Tibial artery (tissue), 4 donors: ENCODE measurements at places on chromosomes 1 and 21.

GRCh38 chr1:65564493-65564892 lies 144.0 kb downstream of the LEPR start:
- DNase-seq: no peak

GRCh38 chr1:204453141-204453772 lies 41.3 kb downstream of the PIK3C2B start:
- DNase-seq: no peak

- no peak for DNase-seq
Measured at GRCh38 chr1:153976819-153977249, 640 bp downstream of the JTB start.

- no peak for DNase-seq
Measured at GRCh38 chr1:183596500-183596899, 6.2 kb upstream of the NCF2 start.

- no peak for DNase-seq
Measured at GRCh38 chr21:34126269-34126668, 52.9 kb downstream of the MRPS6 start.

GRCh38 chr1:20237646-20238045 lies 51.3 kb upstream of the PLA2G2C start:
- DNase-seq: no peak

GRCh38 chr1:40877698-40878097 lies 15.5 kb upstream of the CITED4 start:
- peak; percentile 87 for DNase-seq

DNA sequence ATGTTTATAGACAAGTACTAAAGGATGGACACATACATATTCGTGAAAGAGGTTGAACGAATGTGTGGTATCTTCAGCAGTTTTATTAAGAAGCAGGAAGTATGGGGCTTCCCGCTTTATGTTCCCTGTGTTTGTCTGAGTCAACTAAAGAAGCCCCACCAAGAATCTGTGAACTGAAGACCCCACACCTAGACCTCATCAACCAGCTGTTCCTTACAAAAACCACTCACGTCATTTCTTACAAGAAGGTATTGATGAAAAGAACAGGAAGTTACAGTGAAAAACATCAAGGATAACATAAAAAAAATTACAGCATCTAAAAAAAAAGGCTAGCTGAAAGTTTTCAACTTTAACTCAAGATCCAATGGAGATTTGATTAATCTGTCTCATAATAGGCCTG lies 12.3 kb downstream of the REG4 start:
- no peak for DNase-seq

- no peak for DNase-seq
Measured at GRCh38 chr1:10680487-10680886, 116.0 kb downstream of the CASZ1 start.

- no peak for DNase-seq
Measured at GRCh38 chr1:29969576-29969975, 733.3 kb downstream of the PTPRU start.

DNA sequence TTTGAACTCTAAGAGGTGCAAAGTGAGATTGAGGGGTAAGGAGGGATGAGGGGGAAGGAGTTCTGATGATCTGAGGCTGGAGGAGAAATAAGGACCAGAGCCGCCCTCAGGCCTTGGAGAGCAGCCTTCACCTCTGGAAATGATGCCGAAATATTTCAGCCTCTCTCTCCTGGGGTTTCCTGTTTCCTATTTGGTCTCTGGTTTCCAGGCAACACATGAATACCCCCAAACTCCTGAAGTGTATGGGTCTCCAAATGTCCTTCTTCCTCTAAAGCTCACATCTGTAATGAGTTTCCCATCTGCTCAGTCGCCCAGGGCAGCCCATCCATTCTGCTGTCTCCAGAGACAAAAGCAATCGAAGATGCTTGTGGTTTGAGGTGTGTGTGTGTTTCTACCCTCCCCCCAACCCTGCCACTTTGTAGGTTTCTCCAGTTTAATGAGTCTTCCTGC lies 52.0 kb upstream of the FAM20B start:
- no peak for DNase-seq

DNA sequence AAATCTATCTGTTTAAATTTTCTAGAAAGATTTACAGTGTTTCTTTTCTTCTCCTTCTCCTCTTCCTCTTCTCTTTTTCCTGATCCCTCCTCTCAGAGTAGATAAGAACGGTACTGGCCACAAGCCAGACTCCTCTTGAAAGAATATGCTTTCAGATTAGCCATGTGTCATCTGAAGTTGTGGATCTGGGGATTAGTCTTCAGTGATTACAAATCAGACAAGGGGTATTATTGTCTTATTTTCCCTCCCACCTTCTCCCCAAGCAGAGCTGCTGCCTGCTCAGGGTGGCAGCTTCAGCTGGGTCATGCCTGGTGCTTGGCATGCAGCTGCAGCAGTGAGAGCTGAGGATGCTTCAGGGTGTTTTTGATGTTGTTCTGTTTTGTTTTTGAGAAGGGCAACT lies 42.7 kb downstream of the SGIP1 start:
- DNase-seq: no peak

- DNase-seq: no peak
Measured at GRCh38 chr21:42699196-42699595, 45.8 kb downstream of the PDE9A start.
